ENCODE measurements at places on chromosomes 7 and 10.
A peak's percentile ranks its signal among the peaks of the same experiment; 100 is the strongest.

DNA sequence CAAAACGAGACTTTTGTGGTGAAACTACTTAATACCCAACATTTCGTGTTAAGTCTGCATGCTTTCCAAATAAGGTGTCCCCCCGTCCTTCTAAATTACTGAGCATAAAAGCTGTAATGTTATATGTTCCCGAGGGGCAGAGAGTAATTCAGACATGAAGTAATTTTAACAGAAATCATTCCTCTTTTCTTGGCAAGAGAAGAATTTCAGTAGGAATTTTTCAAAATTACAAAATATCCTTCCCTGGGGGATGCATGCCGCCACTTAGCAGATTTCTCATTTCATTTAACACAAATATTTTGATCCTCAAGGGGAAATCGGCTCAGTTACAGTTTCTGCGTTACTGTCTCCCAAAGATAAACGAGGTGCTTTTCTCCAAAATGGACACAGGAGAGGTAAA lies 213.2 kb upstream of the RHOBTB1 start:
- DNase-seq = no peak
- H3K36me3 ChIP-seq = no peaks in the 10 kb centered on the region
- H3K27me3 ChIP-seq = peaks cover 46% of the 10 kb centered on the region
- H3K4me3 ChIP-seq = no peak overlapping the region

DNA sequence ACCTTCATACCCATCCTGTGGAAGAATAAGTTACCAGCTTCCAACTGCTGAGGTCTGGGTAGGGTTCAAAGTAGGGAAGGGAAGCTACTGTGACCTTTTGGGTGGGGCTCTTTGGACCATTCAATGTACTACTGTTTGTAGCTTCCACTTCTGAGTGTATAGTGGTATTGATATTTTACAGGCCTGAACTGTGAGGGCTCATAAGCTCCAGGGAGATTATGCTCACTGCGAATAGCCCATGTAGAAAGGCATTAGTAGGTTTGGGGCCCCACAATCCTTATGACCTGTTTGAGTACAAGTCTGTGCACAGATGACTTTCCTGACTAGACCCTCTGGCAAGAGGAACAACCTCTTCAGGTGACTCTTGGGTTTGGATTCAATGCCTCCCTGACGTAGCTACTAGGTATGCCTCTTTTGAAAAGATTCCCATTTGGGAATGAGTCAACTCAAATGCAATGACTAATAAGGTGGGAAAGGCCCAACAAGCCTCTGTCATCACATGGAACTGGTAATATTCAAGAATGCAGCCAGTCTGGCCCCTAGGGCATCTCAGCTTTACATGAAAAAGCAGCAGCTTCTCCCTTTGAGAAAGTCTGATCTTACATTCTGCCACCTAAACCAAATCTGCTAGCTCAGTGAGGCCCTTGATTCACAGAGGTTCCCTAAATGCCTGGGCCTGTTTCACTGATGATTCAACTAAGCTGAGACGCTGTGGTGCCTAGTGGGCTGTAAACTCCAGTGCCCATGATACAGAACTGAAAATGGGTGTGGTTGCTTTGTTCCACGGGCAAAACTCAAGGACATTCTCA lies 79.8 kb downstream of the ABI1 start:
- no peak overlapping the region for H3K4me3 ChIP-seq
- H3K27ac ChIP-seq = peak overlapping the region; percentile 65
- H3K36me3 ChIP-seq = no peaks in the 10 kb centered on the region
- no peaks in the 10 kb centered on the region for H3K27me3 ChIP-seq

DNA sequence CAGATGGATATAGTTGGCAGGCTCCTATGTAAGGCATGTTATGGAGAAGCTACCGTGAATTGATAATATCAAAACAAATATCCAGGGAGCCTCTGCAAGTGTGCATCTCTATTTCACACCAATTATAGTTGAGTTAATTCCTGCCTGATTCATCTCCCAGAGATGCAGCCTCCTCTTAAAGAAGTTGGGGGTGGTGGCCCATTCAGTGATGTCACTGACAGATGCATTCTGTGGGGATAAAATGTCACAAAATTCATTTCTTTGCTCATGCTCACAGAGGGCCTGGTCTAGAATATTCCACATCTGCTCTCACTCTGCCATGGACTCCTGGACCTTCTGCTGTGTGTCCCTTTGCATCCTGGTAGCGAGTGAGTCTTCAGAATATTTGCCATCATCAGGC lies 189.1 kb upstream of the PRSS1 start:
- no peak overlapping the region for H3K27ac ChIP-seq
- no peak overlapping the region for H3K4me3 ChIP-seq
- H3K36me3 ChIP-seq = no peaks in the 10 kb centered on the region
- no peak for DNase-seq

DNA sequence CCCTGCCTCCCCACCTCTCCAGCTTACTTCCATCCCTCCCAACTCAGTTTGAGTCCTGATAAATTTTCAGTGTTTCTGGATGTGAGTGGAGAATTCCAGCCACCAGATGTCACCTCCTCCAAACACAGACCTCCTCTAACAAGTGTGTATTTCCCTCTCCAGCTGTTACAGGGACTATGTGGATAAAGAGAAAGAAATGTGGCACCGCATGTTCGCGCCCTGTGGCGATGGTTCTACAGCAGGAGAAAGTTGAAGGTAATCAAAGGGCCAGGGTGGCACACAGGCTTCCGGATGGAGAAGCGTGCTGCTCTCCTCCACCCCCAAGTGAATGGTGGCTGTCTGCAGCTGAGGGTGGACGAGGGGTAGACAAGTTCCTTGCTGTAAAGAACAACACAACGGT lies 14.7 kb downstream of the FKBP6 start:
- H3K4me3 ChIP-seq = no peak overlapping the region
- H3K27me3 ChIP-seq = peaks cover 33% of the 10 kb centered on the region
- DNase-seq = peak; percentile 80
- H3K36me3 ChIP-seq = no peaks in the 10 kb centered on the region
- H3K4me1 ChIP-seq = peaks cover 7% of the 10 kb centered on the region

DNA sequence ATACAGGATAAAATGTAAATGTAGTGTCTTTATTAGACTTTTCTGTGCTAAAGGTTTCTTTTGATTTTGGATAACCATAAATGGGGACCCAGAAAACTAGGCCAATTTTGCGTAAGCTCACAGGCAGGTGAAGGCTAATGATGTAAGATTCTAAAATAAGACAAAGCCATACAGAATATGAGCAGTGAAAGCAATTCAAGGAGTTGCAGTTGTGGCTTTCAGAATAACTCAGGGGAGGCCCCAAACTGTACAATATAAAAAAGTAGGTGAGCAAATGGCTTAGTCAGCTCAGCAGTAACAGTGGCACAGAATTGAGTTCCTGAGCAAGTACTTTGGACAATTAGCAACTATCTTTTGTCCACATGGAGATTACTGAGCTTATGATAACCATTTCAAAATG lies 81.7 kb upstream of the NRP1 start:
- no peaks in the 10 kb centered on the region for H3K27me3 ChIP-seq
- no peaks in the 10 kb centered on the region for H3K36me3 ChIP-seq
- peaks cover 1% of the 10 kb centered on the region for H3K4me1 ChIP-seq
- no peak overlapping the region for H3K4me3 ChIP-seq

DNA sequence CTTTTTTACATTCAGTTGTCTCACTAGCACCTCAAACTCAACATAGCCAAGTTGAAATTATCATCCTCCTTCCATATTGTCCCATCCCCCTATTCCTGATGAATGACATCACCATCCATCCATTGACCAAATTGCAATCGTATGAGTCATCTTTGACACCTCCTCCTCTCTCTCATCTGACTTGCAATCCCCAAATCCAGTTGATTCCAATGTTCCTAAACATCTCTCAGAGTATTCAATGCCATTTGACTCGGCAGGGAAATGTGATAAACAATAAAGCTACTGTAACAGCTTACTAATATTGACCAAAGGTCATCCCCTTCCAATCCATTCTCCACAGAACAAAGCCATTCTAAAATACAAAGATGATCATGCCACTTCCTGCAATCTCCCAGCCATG lies 1047.8 kb downstream of the NRG3 start:
- no peaks in the 10 kb centered on the region for H3K36me3 ChIP-seq
- H3K4me3 ChIP-seq = no peak overlapping the region
- H3K27ac ChIP-seq = no peak overlapping the region
- no peaks in the 10 kb centered on the region for H3K27me3 ChIP-seq
- no peaks in the 10 kb centered on the region for H3K4me1 ChIP-seq
- no peak for DNase-seq

GRCh38 chr10:107771066-107771465 lies 606.6 kb upstream of the SORCS1 start:
- no peaks in the 10 kb centered on the region for H3K27me3 ChIP-seq
- no peak overlapping the region for H3K4me3 ChIP-seq
- no peak overlapping the region for H3K27ac ChIP-seq
- DNase-seq = no peak
- no peaks in the 10 kb centered on the region for H3K36me3 ChIP-seq

GRCh38 chr7:18053177-18053928 lies 25.7 kb upstream of the PRPS1L1 start:
- H3K27ac ChIP-seq = no peak overlapping the region
- H3K4me1 ChIP-seq = no peaks in the 10 kb centered on the region
- no peaks in the 10 kb centered on the region for H3K27me3 ChIP-seq
- no peaks in the 10 kb centered on the region for H3K36me3 ChIP-seq

DNA sequence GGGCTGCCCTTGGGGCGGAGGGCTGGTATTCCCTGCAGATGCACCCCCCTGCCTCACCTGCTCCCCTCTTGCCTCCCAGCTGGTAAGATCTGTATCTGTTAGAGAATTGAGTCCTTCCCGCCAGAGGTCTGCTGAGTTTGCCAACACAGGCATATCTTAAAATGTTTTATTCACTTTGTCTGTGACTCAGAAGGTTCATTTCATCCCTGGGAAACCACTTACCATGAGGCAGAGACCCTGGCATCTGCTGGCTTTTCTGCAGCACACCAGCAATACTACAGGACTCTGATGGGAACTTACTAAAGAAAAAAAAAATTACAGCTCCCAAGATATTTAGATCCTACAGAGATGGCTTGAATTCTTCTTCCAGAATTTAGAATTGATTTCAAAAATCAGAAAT lies 131.3 kb downstream of the PLPP4 start:
- no peak overlapping the region for H3K27ac ChIP-seq
- no peaks in the 10 kb centered on the region for H3K36me3 ChIP-seq
- DNase-seq = no peak
- no peaks in the 10 kb centered on the region for H3K27me3 ChIP-seq

DNA sequence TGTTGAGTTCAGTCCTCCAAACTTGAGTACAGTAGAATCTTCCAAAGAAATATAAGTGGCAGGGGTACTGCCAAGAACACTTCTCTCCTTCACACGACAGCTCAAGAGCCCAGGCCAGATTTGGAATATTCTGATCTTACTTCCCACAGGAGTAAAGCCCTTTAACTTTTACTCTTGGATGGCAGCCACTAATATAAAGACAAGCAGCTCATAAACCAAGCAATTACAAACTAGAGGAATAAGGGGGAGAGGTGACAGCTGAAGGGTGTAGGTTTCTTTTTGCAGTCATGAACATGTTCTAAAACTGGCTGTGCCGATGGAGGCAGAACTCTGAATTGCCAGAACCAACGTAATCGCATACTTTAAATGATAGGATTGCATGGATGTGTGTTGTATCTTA lies 74.8 kb downstream of the SVIL start:
- H3K36me3 ChIP-seq = peaks cover 30% of the 10 kb centered on the region
- DNase-seq = no peak
- no peaks in the 10 kb centered on the region for H3K27me3 ChIP-seq
- no peak overlapping the region for H3K27ac ChIP-seq
- peaks cover 8% of the 10 kb centered on the region for H3K4me1 ChIP-seq

DNA sequence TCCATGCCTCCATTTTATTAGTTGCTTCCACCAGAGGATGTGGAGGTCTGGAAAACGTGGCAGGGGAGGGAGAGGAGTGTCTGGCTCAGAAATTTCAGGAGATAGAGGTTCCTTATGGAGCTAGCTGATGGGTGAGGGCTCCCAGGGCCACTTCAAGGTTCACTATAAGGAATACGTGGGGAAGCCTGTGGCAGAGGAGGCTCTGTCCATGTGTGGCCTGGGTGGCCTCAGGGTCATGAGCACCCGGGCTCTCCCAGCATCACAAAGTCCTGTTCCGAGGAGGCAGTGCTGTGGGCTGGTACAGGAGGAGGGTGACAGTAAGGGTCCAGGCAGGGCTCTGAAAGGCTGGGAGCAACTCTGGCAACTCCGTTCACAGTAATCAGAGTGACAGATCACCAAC lies 24.6 kb downstream of the ARHGAP22 start:
- DNase-seq = no peak
- H3K36me3 ChIP-seq = peaks cover 88% of the 10 kb centered on the region
- peaks cover 4% of the 10 kb centered on the region for H3K4me1 ChIP-seq
- no peak overlapping the region for H3K4me3 ChIP-seq

DNA sequence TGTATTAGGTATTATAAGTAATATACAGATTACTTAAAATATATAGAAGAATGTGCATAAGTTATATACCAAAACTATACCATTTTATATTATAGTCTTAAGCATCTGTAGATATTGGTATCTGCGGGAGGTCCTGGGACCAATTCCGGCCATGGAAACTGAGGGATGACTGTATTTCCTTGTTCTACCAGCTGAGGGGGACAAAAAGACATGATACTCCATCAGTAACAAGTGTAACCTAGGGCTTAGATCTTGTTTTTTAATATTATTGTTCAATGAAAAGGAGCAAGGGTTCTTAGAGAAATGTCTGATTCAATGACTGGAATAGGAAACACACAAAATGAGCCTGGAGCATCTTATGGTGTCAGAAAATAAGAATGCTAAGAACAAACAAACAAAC lies 752.5 kb downstream of the CCSER2 start:
- no peaks in the 10 kb centered on the region for H3K27me3 ChIP-seq
- no peak overlapping the region for H3K4me3 ChIP-seq
- no peaks in the 10 kb centered on the region for H3K4me1 ChIP-seq

- no peaks in the 10 kb centered on the region for H3K36me3 ChIP-seq
- no peak overlapping the region for H3K4me3 ChIP-seq
- no peak for DNase-seq
- H3K27ac ChIP-seq = no peak overlapping the region
Measured at GRCh38 chr10:57260175-57260574, 899.1 kb upstream of the ZWINT start.

DNA sequence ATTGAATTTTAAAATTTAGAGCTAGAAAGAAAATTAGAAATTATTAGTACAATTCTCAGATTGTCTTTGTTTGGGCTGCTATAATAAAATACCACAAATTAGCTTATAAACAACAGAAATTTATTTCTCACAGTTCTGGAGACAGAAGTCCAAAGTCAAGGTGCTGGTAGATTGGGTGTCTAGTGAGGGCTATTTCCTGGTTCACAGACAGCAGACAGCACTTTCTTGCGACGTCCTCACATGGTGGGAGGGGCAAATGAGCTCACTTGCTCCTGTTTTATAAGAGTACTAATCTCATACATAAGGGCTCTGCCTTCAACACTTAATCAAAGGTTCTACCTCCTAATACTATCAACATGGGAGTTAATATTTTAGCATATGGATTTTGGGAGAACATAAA lies 134.1 kb downstream of the MDFIC start:
- H3K4me1 ChIP-seq = no peaks in the 10 kb centered on the region
- no peaks in the 10 kb centered on the region for H3K36me3 ChIP-seq
- DNase-seq = peak; percentile 33
- H3K27me3 ChIP-seq = no peaks in the 10 kb centered on the region

Measured in mesenchymal stem cell (in vitro differentiated cells and primary cell).